WTC11 (cell line): ENCODE measurements at places on chromosomes 6 and 20. TPM values are rescaled to one million over a fixed set of nuclear protein-coding genes. Genes with fewer than 3 reads are reported as not detected.
A peak's percentile ranks its signal among the peaks of the same experiment; 100 is the strongest.

DNA sequence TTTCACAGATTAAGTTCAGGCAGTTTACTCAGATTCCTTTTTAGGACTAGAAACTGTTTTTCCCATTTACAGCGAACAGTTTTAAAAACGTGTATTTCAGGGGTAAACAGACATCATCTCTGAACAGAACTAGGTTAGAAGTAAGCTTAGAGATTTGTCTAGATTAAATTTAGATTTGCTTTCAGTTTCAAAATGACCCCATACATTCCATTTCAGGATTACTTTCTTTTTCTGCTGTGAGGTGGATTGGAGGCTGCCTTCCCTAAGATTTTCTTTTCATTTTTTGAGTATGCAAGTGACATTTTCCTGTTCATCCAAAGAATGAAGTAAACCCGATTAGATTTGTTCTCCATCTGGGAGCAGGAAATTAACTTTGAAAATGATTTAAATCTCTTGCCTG lies 747.2 kb downstream of the KHDRBS2 start:
- no peak for DNase-seq

DNA sequence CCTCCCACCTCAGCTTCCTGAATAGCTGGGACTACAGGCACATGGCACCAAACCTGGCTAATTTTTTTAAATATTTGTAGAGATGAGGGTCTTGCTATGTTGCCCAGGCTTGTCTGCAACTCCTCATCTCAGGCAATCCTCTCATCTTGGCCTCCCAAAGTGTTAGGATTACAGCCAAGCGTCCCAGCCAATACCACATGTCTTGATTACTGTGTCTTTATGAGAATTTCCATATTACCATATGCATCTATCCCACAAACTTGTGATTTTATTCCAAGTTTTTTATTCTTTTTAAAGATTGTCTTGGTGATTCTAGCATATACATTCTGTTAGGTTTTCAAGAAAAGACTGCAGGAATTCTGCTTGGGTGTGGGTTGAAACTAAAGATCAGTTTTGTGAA lies 82.7 kb downstream of the LPA start:
- no peak for DNase-seq

The KIF6 gene
- 0.53 to 0.92 TPM (median 0.57 TPM) in 3 replicates for total RNA-seq

GRCh38 chr6:168157272-168158212 lies 78.5 kb upstream of the FRMD1 start:
- DNase-seq = no peak

The MCCD1 gene
- not detected in 3 replicates for total RNA-seq

The SYCP2 gene
- 0.31 to 0.69 TPM (median 0.55 TPM) in 3 replicates for total RNA-seq

DNA sequence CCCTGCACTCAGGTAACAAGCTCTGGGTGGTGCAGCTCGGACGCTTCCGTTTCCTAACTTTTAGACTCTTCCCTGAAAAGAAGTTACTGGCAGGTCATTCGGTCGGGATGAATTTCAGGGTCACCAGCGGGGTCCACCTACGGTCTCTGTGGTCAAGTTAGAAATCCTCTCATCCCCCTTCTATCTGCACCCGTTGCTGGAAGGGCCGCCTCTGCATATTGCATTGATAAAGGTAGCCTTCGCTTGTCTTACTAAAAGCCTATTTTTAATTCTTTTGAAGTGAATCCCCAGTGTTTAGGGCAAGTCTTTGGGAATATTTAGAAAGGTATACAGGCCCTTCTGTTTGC lies 47.3 kb downstream of the LRRN4 start:
- no peak for DNase-seq

GRCh38 chr6:153334121-153334520 lies 203.0 kb upstream of the RGS17 start:
- DNase-seq = no peak

GRCh38 chr6:52389626-52390360 lies 27.8 kb downstream of the PAQR8 start:
- DNase-seq = no peak

GRCh38 chr6:127015858-127016257 lies 102.6 kb upstream of the RSPO3 start:
- no peak for DNase-seq

- DNase-seq = peak; percentile 68
Observed at GRCh38 chr6:16331384-16332174, 93.2 kb downstream of the GMPR start.

DNA sequence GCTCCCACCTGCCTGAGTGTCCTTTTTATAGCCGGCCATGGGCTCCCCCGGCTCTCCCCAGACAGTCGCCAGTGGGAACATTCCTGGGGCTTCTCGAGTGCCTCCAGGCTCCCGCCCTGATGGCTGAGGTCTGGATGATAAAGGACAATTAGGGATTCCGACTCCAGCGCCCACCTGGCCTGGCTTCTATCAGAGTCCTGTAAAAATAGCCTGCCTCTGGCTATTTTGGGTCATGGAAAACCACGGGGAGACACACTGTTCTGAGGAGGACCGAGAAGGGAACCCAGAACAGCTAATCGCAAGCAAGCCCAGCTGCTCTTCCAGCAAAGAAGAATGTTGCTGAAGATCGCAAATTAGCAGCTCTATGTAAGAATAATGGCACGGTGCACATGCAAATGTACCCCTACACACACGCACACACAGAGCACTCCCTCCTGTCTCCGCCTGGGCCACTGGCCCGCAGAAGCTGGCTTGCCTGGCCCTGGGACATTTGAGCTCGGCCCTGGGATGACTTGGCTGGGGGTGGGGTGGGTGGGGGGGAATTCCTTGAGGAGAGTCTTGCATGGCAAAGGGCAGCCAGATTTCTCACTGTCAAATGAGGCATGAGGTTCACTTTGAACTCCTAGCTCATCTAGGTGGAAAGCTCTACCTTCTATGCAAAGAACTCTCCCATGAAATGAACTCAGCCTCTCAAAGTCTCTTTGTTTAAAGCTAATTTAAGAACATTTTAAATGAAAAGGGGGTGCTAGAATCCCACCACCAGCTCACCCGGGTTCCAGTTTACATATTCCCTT lies 55.3 kb downstream of the CTCFL start:
- DNase-seq = no peak

The NTSR1 gene
- total RNA-seq = 0.57 to 0.85 TPM (median 0.63 TPM) in 3 replicates

The MYLK2 gene
- 0.11 to 0.28 TPM in 2 of 3 replicates, not detected in the other for total RNA-seq

DNA sequence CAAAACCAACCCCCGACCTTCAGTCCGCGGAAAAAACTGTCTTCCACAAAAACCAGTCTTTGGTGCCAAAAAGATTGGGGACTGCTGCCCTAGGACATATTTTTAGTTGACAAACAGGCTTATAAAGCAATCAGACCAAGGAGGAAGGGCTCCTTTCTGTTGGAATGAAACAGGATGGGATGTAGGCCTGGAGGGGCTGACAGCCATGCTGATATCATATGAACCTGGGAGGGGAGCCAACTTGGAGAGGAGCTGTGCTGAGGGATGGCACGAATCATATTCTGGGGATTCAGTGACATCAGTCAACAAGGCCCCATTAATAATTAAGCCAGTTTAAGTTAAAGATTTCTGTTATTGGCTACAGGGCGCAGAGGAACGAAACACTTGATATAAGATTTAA lies 225.4 kb upstream of the TSHZ2 start:
- DNase-seq = no peak

GRCh38 chr6:42727087-42727611 lies 4.8 kb upstream of the PRPH2 start:
- peak; percentile 18 for DNase-seq

The ALDH5A1 gene
- total RNA-seq = 5.1 to 6.7 TPM (median 5.5 TPM) in 3 replicates

The SALL4 gene
- 156 to 204 TPM (median 203 TPM) in 3 replicates for total RNA-seq

The FOXQ1 gene
- 0.25 to 0.35 TPM (median 0.30 TPM) in 3 replicates for total RNA-seq
